ENCODE measurements at places on chromosomes 7 and 10.

- no peak for DNase-seq
These were observed 7.4 kb downstream of the EGFR start for GRCh38 chr7:55026086-55026790.

- no peak for DNase-seq
These were observed 56.2 kb upstream of the ETV1 start for GRCh38 chr7:14045651-14046050.

DNA sequence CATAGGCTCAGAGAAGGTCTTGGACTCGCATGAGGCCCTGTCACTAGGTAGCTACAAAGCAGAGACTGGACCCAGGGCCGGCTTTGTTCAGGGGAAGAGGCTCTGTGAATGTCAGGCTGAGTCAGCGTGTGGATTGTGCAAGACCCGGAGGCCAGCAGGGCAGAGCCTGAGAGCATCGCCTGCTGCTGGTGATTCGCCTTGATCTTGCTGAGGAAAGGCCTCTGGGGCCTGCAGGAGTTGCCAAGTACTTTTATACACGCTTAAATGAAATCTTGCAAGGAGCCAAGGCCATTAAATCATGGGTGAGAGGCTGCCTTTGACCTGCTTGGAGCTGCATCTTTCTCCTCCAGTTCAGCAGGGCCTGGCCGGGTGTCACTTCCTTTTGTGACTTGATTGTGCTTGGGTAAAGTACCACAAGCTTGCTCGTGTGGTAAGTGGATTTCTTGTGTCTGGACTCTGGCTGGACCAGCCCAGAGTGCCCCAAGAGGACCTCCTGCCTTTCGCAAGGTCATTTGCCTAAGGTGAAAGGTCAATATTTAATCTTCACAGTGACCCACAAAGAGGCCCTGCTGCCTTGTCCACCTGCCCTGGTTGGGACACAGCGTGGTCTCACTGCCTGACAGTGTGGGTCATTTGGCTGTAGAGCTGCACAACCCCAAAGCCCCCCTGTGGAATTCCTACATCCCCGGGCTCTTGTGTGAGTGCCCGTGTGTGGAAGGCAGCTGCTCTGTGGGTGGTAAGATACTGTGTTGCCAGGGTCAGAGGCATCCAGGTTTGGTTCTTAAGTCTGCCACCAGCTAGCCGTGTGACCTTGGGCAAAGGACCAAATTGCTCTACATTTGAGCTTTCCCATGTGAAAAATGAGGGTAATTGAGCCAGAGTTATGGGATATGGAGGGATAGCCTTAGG lies 38.6 kb upstream of the SH2D4B start:
- no peak for DNase-seq

GRCh38 chr7:27901028-27901760 lies 161.2 kb downstream of the TAX1BP1 start:
- no peak for DNase-seq

DNA sequence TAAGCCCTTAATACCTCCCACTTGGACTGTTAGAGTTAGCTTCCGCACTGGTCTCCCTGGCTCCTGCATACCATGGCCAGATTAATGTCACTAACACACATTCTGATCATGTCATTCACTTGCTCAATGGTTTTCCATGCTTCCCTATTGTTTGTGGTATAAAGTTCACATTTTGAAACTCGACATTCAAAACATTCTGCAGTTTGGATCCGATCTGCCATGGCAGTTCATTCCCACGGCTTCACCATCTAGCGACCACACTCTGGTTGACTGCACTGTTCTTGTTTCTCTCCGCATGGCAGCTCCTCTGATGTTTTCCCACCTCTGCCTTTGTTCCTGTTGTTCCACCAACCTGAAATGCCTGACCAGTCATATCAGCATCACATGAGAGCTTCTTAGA lies 87.4 kb upstream of the WAC start:
- no peak for DNase-seq

- no peak for DNase-seq
These were observed 49.0 kb downstream of the NDUFB2 start for GRCh38 chr7:140745266-140746058.

DNA sequence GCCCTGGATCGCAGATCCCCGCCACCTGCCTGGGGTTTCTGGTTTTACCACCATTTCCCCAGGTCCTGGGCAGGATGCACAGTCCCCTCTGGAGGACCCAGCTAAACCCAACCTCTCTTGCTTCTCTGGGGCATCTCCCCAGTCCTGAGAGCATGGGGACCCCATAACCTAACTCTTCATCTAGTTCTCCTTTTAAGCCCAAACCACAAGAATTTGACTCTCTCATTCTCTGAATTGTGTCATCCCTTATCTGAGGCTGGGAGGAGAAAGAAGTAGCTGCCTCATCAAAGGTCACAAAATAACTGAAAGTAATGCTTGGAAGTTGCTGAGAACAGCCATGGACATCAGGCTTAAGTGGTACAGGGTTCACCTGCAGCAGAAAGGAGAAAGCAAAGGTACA lies 159.9 kb downstream of the FGFR2 start:
- DNase-seq = no peak

DNA sequence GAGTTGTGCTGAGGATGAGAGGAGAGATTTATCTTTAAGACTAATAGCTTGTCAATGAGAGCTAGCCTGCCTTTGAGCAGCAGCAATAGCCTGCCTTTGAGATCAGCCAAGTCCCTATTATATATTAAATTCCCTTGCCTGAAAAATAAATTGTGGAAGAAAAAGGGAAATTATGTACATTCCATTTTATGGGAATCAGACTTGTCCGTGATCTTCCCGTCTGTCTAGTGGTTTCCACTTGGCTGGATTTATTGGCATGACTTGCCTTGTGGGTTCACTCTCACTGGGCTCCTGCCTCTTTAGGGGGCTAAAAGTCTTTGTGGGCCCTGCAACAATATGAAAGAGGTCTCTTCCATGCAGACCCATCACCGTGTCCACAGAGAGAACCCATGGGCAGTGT lies 171.7 kb upstream of the FRMD4A start:
- no peak for DNase-seq

GRCh38 chr7:102140952-102141370 lies 145.7 kb upstream of the SH2B2 start:
- no peak for DNase-seq

- no peak for DNase-seq
These were observed 6.9 kb downstream of the C10orf105 start for GRCh38 chr10:71712572-71713134.

GRCh38 chr7:95335093-95335492 lies 10.8 kb upstream of the PON1 start:
- DNase-seq = no peak

- no peak for DNase-seq
These were observed 76.0 kb upstream of the LEP start for GRCh38 chr7:128164955-128165670.

DNA sequence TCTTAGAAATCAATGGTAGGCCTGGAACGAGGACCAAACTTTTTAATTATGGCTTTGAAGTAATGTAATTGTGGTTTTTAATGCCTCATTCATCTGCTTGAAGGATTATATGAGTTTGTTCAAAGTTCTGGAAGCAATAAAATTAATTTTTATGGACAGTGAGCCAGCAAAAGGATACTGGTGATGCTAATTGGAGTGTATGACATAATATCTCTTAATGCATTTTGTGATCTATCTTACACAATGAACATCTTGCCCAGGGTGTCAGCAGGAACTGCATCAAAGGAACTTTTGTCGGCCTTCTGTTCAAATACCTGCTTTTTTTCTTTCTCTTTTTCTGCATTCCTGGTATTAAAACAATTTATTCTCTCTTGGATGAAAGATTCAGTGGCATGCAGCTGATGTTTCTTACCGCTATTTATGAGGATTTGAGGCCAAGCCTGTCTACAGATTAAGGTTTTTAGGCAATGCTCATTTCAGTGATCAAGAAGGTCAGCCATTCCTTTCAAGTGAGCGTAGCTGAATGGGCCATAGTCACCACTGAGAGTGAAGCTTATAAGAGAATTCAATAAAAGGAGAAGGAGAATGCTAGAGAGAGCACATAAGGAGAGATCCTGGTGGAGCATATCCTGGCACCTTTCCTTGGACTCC lies 974.8 kb downstream of the SORCS3 start:
- DNase-seq = no peak

DNA sequence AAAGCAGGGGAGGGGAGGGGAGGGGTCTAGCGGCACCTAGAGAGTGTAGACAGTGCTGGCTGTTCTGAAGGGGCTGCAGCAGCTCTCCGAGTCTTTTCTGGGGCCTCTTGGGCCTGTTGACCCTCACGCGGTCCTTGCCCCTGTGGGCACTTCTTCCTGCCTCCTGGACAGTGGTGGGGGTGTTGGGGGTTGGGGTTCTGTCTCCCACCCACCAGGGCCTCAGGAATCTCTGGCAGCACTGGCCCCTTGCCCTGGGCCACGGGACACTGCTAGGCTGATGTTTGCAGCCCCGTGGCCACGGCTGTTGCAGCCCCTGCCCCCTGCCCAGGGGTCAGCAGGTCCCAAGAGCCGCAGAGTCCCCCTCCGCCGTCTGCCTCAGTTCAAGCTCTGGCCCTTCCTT lies 68.9 kb upstream of the INPP5A start:
- DNase-seq = no peak

- no peak for DNase-seq
These were observed 614 bp upstream of the IFIT2 start for GRCh38 chr10:89301232-89301631.

DNA sequence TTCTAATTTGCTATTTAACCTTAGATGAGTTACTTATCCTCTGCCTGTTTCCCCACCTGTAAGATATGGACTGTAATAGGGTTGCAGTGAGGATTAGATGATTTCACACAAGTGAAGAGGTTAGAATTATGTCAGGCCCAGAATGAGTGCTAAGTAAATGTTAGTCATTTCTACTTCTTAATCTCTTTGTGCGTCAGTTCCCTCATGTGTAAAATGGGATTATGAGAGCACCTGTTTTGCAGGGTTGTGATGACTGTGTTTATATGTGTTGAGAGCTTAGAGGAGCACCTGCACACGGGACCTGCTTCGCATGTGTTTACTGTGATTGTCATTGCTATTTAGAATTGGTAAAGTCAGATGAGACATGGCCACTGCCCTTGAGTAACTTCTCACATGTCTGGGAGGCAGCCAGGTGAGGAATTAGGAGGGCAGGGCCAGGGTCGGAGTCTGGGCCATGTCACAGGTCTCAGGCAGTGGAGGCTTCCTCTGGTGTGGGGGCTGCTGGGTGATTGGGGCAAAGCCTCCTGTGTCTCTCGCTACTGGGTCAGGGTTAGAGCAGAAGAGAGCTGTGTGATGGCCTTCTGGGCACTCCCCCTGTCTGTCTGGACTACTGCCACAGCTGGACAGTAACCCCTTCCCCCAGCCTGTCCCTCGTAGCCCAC lies 106.7 kb downstream of the WDFY4 start:
- DNase-seq = no peak

- DNase-seq = no peak
These were observed 53.3 kb upstream of the LOXL4 start for GRCh38 chr10:98321186-98321780.

DNA sequence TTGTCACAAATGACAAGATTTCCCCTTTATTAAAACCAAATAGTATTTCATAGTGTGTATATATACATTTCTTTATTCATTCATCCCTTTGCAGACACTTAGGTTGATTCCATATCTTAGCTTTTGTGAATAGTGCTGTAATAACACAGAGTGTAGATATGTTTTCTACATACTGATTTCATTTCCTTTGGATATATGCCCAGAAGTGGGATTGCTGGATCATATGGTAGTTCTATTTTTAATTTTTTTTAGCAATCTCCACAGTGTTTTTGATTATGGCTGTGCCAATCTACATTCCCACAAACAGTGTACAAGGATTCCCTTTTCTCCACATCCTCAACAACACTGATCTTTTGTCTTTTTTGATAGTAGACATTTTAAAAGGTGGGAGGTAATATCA lies 46.4 kb downstream of the CSTF2T start:
- no peak for DNase-seq

- peak; percentile 10 for DNase-seq
These were observed 470.8 kb upstream of the ZMIZ1 start for GRCh38 chr10:78597796-78598555.

GRCh38 chr7:22173685-22174573 lies 183.0 kb downstream of the RAPGEF5 start:
- DNase-seq = peak; percentile 23

- DNase-seq = no peak
These were observed 121.6 kb downstream of the THSD7A start for GRCh38 chr7:11710377-11710776.

- DNase-seq = no peak
These were observed 98.8 kb downstream of the CACNB2 start for GRCh38 chr10:18238870-18239485.

DNA sequence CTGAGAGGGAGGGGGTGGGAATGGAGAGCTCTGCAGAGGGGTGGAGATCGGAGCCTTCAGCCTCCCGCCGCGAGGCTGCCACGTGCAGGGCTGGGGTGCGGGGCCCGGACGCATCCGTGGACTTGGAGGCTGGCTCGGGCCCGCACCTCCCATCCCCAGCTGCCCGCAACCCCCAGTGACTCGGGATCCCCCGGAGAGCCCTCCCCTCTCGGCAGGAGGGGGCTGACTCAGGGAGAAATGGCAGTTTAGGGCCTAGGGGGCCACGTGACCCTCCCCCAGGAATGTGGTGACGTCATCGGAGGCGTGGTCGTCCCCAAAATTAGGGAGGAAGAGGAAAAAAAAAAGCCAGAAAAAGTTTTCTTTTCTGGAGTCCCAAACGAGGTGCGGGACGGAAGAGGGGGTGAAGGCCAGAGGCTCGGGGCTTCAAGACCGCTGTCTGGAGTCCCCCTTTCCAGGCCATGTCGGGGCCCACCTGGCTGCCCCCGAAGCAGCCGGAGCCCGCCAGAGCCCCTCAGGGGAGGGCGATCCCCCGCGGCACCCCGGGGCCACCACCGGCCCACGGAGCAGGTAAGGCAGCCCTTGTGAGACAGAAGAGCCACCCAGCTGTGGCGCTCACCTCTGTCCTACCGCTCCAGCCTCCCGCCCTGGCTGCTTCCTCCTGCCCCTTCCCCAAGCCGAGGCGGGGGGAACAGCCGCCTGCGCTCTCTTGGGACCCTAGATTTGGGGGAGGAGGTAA lies at the start of gene TRIP6:
Gene TRIP6 (plus strand): TSS at position 348 of the 736 bp plus-strand sequence. CDS start 111 bp downstream, at position 459.
- DNase-seq = no peak

DNA sequence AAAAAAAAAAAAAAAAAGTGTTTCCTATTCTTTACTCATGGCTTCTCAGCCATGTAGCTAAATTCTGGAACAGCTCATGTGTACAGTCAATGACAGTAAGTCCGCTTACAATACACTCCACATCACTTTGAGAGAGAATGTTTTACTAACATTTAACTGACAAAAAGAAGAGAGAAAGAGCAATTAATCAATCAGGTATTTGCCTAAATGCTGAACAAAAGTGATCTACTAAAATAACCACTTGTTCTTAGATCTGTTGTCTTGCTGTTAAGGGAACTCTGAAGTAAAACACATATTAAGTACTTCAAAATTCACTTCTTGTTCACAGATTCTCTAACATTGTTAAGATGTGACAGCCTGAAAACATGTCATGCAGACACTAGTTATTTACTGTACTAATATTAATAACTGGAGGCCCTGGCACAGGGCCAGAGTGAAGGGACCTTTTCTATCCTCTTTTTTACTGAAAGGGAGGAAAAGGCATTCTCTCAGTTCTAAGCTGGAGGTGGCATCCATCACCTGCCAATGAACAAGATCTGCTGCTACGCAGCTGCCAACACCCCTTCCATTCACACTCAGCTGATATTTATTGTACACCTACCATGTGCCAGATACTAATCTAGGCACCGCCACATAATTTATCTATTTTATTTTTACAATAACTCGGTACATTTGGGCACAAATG lies 72.6 kb downstream of the AHR start:
- DNase-seq = no peak
